ENCODE measurements at places on chromosomes 7 and 10.

- no peak for DNase-seq
Observed at GRCh38 chr7:69843653-69844052, 245.4 kb downstream of the AUTS2 start.

- DNase-seq = no peak
Observed at GRCh38 chr10:67650558-67650957, 45.4 kb downstream of the CTNNA3 start.

GRCh38 chr10:77390481-77390891 lies 247.1 kb downstream of the KCNMA1 start:
- no peak for DNase-seq

DNA sequence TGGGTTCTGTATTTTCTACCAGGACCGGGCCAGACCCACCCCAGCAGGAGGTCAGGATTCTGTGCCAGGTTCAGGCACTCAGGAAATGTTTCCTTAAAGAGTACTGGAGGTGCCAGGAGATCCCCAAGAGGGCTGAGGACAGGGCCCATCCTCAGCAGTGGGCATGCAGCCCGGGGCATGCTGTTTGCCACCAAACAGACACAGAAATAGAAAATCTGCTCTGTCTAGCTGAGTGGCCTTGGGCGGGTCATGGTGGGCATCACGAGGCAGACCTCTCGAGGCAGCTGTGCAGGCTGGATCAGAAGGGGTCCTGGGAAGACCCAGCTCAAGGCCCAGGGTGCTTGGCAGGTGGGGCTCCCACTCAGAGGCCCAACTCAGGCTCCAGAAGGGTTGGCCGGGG lies 105.0 kb downstream of the FAM53B start:
- DNase-seq = no peak

- no peak for DNase-seq
Observed at GRCh38 chr7:27689150-27689549, 26.5 kb upstream of the HIBADH start.

DNA sequence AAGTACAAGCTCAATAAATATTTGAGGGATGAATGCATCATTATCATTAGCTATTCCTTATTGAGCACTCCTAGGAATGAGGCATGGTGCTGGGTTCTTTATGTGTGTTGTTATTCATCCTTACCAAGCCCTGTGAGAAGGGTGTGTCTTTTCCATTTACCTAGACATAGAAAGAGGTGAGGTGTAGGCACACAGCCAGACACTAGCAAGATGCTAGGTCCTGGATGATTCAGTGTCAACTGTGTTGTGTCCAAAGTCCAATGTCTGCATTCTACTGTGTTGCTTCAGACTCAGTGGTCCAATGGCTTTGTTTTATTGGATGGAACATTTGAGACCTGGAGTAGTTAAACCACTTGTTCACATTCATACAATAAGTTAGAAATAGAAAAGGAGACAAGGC lies 605.5 kb downstream of the LRMDA start:
- no peak for DNase-seq

GRCh38 chr10:102285133-102285532 lies 39.8 kb downstream of the GBF1 start:
- no peak for DNase-seq

- DNase-seq = no peak
Observed at GRCh38 chr10:94427166-94427565, 24.8 kb downstream of the TBC1D12 start.

DNA sequence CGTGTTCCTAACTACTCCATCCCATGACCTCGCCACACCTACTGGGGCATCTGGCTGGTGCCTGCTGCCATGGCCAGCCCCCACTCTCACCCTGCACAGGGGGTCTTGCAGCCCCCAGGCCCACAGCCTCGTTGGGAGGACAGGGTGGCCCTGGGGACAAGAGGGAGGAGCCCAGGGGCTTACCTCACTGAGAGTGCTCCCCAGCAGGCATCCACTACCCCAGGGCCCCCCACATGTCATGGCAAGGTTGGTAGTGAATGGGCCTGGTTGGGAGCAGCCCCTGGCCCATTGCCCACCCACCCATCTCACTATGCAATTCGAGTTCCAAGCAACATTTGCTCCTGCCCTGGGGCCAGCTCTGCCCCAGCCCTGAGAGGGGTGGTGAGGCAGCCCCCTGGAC lies 24.0 kb upstream of the AMZ1 start:
- DNase-seq = no peak

- DNase-seq = peak; percentile 63
Observed at GRCh38 chr10:102642736-102643335, 1.4 kb upstream of the TRIM8 start.

- no peak for DNase-seq
Observed at GRCh38 chr7:18509481-18509880, 13.9 kb downstream of the HDAC9 start.

DNA sequence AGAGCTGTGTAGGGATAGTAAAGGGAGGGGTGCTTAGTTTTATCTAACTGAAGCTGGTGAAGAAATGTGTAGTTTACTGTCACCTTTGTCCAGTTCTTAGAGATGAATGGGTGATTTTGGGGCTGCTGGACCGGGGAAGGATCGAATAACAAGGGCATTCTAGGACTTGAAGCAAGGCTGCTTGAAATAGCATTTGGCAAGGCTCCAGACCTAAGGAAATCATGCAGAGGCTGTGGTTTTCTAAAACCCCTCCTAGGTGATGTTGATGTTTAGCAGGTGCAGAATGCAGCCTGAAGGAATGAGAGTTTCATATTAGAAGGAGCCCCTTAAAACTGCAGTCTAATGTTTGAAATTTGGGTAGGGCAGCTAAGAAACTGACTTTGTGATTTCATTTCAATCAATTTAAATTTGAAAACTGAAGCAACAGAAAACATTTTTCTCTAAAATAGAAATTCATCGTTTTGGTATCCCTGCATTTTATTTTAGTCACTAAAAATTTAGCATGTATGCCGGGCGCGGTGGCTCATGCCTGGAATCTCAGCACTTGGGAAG lies 68.5 kb downstream of the TET1 start:
- DNase-seq = peak; percentile 26

DNA sequence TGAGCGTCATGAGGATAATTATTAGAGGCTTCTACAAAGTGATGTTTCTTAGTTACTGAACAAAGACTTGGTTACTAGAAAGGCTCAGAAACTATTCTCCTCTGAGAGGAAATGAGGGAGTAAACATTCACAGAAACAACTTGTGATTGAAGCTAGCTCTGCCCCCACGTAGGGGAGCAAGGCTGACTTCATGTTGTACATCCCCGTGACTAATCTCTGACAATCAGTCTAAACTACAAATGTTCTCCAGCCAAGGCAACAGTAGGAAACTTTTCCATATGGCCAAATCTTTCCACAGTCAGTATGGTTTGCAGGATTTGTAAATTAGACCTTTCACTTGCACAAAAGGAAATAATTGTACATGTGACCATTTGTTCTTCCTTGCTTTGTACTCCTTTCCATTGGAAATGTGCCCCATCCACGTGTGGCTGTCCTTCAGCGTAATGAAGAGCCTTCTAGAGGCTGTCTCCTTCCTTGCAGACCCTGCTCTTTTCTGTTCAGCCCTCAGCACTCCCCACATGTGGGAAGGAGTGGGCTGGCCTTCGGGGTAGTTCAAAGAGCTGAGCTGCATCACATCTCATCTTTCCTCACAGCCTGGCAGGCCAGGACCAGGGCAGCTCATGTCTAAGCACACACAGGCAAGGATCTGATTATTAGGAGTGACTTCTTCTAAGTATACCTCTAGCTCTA lies 93.5 kb downstream of the PCGF5 start:
- DNase-seq = no peak

- no peak for DNase-seq
Observed at GRCh38 chr10:90480466-90480865, 377.4 kb downstream of the HTR7 start.

DNA sequence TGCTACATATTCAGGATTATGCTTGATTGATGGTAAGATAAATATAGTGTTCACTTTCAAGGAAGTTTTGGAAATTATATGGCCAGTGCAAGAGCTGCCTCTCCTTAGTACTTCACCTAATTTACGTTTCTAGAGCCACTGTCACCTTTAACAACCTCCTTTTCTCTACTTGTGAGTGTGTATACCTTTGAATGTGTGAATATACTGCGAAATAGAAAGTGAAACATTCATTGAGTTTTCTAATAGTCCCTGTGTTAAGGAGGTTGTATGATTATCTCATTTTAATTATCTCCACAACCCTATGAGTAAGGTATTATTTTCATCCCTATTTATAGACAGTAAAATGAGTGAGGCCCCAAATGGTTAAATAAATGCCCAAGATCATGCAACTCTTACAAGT lies 1050.5 kb downstream of the XPNPEP1 start:
- DNase-seq = no peak

DNA sequence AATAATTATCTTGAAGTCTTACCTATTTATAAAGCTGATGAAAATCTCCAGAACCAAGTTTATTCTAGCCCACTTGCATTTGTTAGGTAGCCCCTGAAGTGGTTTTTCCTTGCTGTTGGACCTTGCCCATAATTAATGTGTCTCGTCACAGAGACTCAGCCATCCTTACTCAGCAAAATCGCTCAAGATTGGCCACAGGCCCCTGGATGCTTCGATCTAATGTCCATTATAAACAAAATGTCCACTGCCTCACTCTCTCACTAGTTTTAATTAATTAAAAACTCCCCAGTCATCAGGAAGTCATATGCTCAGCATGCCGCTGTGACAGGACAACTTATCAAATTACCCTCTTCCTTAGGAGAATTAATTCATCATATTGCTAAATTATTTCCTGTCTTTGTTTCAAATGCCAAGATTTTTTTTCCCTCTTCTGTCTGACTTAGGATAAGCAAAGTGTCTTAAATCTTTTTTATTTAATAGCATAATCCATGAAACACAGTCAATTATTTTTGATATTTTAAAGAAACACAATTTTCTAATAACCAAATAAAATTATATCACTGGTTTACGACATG lies 126.8 kb upstream of the PCLO start:
- DNase-seq = no peak

GRCh38 chr10:13614530-13615332 lies 28.0 kb downstream of the PRPF18 start:
- no peak for DNase-seq

DNA sequence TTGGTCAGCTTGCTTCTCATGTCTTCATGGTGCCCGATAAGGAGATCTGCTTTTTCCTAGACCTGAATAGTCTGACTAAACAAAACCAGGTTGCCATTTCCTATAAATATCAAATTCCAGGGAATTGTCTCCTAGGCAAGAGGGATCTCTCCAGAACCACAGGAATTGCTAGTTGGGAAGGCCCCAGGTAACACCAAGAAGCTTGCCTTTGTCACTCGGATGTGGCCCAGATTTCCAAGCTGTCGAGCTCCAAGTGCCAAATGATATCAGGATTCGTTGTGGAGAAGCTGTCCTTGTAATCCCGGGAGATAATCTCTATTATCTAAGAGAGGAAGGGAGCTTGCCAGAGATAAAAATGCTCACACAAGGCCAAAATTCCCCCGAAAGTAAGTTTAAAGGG lies 1288.5 kb upstream of the AUTS2 start:
- DNase-seq = no peak

DNA sequence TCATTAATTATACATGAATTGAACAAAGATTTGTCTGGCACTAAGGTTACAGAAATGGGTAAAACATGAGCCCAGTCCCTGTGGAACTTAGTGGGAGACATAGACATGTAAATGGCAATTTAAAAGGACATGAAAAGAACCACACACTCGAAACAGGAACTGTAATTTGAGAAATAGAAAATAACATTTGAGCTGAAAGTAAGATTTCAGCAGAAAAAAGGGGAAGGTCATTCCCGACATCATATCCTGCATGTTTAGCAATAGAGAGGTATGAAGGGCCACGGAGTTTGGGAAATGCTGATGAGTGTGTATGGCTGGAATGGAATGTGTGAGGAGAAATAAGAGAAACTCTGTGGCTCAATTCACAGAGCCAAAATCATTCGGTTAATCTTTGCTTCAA lies 175.4 kb upstream of the AHR start:
- DNase-seq = no peak

- no peak for DNase-seq
Observed at GRCh38 chr7:28708033-28708951, 249.8 kb downstream of the TRIL start.

GRCh38 chr7:47433564-47433895 lies 148.4 kb downstream of the TNS3 start:
- DNase-seq = no peak

GRCh38 chr7:151796871-151797537 lies 79.9 kb downstream of the PRKAG2 start:
- DNase-seq = no peak

- no peak for DNase-seq
Observed at GRCh38 chr7:141073641-141074161, at the start of gene TMEM178B. Gene TMEM178B (plus strand): TSS chr7:141074064.

DNA sequence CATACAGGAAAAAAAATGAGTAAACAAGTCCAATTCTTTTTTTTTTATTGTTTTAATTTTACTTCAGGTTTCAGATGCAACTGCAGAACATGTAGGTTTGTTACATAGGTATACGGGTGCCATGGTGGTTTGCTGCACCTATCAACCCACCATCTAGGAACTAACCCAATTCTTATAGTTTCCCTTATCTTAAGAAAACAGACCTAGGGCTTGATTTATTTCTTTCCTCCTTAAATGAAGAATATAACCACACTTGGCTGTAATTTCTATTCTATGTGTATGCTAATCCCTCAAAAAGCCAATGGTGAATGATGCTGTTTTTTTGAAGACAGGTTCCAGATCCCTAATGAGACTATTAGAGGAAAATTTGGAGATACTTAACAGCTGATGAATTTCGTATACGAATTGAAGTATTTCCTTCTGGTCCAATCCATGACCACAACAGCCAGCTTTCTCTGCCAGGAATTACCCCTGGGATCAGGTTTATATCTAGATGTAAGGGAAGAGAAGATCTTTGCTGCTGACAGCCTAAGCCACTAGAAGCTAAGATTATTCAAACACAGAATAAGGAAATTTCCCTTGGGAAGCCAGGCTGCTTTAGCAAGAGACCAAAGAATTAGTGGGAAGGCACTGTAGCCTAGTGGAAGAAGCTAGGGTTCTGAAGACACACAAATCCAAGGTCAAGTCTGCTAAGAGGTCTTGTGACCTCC lies 115.8 kb downstream of the INHBA start:
- no peak for DNase-seq

DNA sequence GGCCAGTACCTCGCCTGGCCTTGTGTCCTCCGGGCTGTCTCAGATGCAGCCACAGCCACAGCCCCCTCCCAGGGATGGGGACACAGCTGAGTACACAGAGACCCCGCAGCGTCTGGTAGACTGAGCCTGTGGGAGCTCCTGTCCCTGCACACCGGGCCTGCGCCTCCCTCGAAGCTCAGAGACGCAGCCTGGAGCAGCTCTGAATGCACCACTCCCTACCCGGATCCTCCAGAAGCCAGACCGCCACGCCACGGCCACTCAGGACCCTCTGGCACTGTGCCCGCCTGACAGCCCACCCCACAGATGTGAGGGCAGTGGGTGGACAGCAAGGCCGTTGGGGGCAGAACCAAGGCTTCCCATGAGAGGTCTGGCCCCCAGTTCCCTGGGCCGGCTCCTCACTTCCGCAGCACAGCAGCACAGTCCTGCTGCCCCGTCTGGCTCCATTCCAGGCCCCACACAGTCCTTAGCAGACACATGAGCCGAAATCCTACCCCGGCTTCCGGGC lies 40.8 kb downstream of the PAPOLB start:
- no peak for DNase-seq

DNA sequence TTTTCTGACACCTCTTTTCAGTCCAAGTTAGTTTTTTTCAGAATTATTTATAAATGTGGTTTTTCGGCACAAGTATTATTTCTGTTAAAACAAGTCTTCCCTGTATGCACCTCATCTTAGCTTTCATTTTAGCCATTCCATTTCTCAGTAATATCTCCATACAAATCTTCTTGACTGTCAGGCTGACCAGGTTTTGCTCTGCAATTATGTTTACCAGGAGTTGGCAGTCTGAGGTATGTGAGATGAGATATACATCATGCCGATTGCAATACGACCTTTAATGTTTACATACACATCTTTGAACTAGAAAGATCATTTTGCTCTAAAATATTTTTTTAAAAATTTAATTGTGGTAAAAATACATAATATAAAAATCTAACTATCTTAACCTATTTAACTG lies 209.8 kb downstream of the GPR158 start:
- no peak for DNase-seq

Data from central memory CD4-positive, alpha-beta T cell (primary cell).